NCI-H2029 (cell line): ENCODE measurements at places on chromosomes 7 and 10.

- no peak for DNase-seq
These were observed 21.1 kb downstream of the UNCX start for GRCh38 chr7:1253681-1254181.

GRCh38 chr10:71419750-71420149, 23.0 kb downstream of the CDH23 start:
- no peak for DNase-seq

- DNase-seq, result no peak
These were observed 658.0 kb downstream of the TYW1 start for GRCh38 chr7:67654642-67655041.

DNA sequence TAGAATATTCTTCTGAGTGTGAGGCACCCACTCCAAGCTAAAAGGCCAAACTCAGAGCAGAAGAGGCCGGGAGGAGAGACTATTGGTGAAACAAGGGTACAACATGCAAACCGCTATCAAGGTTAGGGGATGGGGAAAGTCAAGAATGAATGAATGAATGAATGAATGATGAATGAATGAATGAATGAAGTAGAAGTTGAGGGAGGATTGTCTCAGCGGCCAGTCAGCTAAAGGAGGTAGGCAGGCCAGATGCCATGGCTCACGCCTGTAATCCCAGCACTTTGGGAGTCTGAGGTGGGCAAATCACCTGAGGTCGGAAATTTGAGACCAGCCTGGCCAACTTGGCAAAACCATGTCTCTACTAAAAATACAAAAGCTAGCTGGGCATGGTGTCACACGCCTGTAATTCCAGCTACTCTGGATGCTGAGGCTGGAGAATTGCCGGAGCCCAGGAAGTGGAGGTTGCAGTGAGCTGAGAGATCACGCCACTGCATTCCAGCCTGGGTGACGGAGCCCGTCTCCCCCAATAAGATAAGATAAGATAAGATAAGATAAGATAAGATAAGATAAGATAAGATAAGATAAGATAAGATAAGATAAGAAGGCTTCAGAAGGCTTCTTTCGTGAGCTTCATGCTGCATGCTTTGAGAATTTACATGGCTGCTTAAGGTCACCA, 250.8 kb downstream of the CCDC3 start:
- DNase-seq, result no peak

DNA sequence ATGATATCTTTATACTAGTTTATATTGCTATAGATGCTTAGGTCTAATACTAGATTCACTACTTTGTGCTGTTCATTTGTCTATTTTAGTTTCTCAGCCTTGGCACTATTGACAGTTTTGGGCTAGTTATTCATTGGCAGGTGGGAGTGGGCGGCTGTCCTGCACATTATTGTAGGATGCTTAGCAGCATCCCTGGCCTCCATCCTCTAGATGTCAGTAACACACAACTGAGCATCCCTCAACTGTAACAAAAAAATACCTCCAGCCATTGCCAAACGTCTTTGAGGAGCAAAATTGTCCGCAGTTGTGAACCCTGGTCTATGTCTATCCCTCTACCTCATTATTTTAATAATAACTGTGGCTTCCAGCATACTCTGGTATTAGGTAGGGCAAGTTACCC, 34.4 kb upstream of the PNLIP start:
- no peak for DNase-seq

- DNase-seq, result no peak
These were observed 48.6 kb upstream of the PPIF start for GRCh38 chr10:79298403-79299244.

DNA sequence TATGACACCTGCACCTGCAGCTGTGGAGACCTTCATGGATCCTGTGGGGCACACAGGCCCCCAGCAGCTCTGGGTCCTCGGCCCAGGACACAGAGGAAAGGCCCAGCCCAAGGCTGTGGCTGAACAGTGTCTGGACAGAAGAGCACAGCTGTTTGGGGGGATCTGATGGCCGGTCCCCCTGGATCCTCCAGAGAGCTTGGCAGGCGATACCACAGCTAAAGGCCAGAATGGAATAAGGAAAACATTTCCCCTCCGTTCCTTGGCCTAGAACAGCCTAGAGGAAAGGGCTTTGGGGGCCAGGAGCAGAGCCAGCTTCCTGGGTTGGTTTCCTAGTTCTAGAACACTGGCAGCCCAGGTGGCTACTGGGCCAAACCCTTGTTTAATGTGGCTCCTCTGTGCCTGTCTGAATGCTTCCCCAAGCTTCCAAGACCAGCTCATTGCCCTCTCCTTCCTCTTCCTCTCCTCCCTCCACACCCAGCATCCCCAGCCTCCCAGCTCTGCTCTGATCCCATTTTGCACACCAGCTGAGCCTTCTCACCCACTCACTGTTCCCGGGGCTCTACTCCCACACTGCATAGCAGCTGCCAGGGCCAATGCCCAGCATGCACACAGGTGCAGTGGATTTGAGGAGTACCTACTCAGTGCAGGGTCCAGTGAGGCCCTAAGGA, 46.9 kb downstream of the GPAM start:
- no peak for DNase-seq

DNA sequence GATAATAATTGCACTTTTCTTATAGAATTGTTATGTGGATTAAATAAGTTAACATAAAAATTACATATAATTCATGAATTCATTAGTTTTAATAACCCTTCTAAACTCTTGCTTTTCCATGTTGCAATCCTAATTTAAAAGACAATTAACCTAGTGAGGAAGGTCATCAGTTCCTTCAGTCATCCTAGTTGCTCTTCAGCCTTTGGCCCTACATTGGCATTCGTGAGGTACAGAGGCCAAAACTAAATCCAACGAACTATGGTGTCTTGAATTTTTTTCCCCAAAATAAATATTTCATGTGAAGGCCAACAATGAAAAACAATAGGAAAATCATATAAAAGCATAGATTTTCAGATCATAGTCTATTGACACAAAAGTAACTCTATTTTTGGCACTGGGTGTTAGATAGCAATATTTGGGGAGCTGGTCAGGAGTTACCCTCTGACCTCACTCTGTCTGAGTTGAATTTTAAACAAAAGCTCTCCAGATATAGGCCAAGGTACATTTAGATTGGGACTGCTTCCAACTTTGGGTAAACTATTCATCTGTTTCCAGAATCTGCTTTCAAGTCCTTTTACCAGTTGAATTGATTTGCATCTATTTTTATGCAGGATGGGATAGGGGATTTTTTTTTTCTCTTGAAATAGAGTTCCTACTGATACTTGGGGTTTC, 104.5 kb downstream of the SEM1 start:
- no peak for DNase-seq
